ENCODE measurements at places on chromosomes 2 and 18.

DNA sequence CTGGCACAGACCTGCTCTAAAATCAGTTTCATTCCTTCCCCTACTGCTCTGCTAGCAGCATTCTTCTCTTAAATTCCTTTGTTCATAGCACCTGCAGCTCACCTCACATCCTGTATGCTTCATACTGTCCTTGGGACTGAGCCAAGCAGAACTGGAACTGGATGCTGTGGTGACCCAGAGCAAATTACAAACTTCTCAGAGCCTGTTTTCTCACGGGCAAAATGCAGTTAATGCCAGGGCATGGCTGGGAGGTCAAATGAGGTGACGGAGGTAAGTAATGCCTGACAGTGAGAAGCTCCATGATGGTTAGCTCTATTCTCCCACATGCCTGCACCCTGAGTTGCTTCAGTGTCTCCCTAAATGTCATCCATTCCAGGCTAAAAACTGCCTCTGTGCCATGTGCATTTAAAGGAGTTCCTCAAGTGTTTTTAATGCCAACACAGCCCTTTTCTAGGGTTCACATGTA, 29.7 kb downstream of the C2orf42 start:
- no peak for DNase-seq

DNA sequence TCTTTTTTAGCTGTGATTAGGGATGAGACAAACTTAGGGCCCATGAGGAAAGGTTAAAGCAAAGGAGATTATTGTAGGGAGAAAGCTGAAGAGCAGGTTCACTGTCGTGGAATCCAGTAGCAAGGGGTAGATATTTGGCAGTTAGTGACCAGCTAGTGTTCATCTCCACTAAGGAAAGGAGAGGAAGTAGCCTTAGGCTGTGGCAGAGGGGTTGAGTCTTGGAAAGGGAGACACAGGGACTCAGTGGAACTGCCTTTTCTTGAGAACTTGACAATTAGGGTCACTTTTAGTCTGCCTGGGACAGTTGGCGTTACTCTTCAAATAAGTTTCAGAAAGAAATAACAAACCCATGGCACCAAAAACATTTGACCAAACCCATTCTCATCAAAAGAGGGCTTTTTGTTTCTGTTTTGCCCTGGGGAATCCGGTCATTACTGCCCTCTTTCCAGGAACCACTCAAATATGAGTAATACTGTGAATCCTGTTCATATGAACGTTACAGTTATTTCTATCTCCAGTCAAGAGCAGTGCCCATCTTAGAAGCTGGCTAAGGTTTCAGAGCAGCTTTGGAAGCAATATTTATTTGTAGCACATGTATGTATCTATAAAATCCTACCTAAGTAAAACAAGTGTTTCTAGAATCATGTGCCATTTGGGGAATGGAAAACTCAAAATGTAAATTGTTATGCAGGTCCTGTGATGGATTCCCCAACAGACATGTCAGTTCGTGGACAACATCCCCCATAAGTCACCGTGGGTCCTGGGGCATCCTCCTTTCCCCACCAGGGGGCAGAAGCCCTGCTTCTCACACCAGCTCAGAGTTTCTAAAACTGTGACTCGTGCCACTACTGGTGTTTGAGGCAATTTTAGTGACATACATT, 77.3 kb upstream of the PHLPP1 start:
- no peak for DNase-seq

DNA sequence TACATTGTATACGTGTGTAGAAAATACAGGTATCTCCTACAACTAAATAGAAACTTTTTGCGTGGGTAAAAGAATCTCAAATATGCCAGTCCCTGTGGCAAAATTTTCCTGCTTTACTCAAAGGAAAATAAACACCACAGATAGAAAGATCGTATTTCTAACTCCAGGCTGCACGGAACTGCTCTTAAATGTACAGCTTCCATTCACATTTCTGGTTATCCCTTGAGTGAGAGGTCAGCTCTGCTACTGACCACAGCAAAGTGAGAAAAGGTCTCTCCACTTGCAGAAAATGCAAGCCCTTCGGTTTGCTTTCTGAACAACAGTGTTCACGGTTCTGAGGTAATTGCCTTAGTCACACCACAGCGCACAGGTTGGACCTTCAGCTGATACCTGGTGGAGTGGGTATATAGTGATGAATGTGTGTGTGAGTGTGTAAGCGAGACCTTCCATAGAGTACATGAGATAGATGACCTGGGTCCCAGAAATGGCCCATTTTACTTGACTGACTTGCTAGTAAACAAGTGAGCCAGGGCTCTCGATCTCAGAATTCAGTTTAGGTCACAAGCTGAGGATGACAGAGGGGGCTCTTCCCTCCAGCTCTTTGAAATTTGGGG, 52.1 kb downstream of the ALPK2 start:
- no peak for DNase-seq

DNA sequence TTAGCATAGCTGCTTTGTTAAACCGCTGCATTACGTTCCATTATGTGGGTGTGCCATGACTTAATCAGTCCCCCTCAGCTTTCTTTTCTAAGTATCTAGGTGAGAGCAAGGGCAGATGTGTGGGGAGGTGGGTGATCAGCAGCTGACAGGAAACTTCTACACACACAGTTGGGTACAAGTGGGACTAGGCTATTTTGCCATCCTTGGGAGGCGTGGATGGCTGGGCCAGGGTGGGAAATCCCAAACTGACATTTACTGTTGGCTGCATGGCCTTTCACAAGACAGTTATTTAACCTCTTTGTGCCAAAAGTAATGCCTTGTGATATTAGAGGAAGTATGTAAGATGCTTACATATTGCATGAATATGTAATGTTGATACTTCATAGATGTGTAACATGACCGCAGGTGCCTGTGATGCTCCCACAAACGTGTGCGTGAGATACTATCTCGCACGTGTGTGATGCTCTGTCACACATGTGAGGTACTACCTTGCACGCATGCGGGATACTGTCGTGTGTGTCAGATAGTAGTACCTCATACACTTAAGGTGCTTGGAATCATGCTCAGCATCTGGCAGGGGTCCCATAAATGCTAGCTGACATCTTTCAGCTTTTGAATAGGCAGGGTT, 314.5 kb downstream of the PRKCE start:
- DNase-seq: no peak

DNA sequence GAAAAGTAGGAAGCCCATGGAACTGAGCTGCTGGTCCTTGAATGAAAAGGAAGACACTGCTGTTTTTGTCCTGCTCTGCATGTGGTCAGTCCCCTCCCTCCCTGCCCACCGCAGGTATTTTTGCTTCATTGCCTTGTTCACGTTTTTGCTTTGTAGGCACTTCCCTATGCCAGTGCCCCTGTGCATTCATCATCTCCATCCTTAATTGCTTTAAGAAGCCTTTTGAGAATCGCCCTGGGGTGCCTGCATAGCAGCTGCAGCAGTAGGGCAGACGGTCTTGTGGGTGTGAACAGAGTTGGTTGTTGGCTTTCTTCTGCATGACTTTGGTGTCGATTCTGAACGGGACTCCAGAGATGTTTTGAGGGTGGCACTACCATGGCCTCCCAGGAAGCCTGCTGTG, 97.0 kb downstream of the CABLES1 start:
- DNase-seq: no peak

GRCh38 chr2:209523041-209523740, 99.3 kb downstream of the MAP2 start:
- DNase-seq: no peak

DNA sequence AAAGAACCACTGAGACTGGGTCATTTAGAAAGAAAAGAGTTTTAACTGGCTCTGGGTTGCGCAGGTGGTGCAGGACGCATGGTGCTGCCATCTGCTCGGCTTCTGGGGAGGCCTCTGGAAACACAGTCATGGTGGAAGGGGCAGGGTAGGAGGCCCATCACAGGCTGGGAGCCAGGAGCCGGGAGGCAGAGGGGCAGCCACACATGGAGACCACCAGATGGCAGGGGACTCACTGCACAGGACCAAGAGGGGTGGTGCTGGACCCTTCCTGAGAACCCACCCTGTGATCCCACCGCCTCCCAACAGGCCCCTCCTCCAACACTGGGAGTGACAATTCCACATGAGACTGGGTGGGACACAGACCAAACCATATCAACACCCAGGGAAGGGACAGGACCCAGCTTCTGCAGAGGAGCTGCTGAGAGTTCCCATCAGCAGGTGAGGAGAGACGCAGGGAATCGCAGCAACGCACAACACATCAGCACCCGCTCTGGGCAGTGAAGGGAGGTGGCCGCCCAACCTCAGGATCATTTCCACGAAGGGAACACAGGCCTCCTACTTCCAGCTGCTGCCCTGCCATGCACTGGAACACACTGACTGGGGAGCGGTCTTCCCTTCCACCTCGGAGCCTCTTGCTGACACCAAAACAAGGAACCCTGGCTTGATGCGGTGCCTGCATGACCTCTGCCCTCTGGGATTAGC, 130.7 kb downstream of the TPO start:
- no peak for DNase-seq

GRCh38 chr2:229330952-229331351, 59.9 kb upstream of the PID1 start:
- no peak for DNase-seq

GRCh38 chr2:25700221-25700660, 26.9 kb upstream of the DTNB start:
- DNase-seq: peak; percentile 3

- DNase-seq: no peak
Measured at GRCh38 chr18:74518456-74519295, 15.6 kb upstream of the CNDP1 start.

DNA sequence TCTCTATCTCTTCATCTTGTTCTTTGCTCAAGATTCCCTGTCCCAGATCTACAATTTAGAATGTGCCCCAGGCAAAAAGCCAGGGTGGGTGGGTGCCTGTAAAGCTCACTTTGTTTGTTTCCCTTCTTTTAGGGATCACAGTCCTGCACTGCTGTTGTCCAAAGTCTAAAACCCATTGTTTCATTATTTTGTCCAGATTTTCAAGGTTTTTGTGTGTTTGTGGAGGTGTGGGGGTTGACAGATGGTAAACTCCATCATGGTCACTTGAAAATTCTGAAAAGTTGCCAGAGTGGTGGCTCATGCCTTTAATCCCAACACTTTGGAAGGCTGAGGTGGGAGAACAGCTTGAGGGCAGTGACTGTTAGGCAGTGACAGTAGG, 41.5 kb downstream of the YES1 start:
- DNase-seq: no peak

- no peak for DNase-seq
Measured at GRCh38 chr2:98554116-98554861, 54.0 kb downstream of the COA5 start.

DNA sequence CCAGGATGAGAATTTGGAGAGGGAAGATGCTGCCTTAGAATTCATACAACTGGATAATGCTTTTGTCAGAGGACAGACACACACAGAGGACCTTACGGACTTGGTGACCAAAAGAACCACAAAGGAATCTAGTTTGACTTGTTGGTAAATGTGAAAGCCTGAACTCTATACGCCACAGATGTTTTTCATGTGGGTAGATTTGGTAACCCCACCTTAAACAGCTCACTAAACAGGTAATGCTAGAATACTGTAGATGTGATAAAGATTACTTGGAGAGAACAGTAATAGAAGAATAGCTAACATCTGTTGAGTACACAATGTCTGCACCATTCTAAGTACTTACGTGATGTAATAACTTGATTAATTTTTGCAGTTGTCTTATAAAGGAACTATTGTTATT, 24.1 kb downstream of the ANXA4 start:
- DNase-seq: no peak

DNA sequence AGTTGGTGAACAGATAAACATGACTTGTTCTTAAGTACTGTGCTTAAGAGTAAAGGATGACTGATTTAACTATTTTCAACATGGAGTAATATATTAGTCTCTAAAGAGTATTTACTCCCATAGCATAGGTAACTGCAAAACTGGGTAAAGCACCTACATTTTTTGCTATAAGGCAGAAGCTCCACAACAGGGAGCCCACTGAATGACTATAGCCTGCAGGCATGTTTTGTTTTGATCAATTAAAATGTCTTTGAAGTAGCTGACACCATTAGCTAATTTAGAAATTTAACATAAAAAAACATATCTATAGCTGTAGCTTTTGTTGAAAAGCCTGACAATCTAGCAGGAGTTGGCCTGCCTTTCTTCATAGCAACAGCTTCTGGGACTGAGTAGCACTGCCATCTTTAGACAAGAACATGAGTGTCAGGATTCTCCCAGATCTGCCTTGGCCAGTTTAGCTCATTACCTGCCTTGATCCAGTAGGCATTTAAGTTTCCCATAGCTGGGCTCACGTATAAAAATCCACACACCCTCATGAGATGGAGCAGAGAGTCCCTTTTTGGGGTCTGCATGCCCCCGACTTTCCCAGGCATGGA, 1935.1 kb upstream of the PIK3C3 start:
- no peak for DNase-seq

GRCh38 chr18:60019463-60019840, 119.7 kb downstream of the PMAIP1 start:
- no peak for DNase-seq

DNA sequence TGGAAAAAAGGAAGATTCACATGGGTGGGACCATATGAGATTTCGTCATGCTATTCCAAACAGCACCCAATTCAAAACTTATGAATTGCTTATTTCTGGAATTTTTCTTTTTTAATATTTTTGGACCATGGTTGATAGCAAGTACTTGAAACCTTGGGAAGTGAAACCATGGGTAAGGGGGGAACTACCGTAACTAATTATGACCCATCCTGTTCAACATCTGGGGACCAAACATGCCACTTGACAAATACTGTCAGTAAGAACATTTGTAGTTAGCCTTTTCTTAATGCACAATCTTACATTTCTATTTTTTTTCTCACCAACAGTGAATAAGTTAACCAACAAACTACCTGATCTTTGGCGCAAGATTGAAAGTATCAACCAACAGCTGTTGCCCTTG, 105.7 kb upstream of the TTC39C start:
- DNase-seq: no peak

- no peak for DNase-seq
Measured at GRCh38 chr18:924987-925386, 20.3 kb downstream of the ADCYAP1 start.

GRCh38 chr2:80255918-80256781, 48.4 kb downstream of the LRRTM1 start:
- DNase-seq: no peak

- DNase-seq: no peak
Measured at GRCh38 chr2:145141981-145142380, 622.1 kb upstream of the ZEB2 start.

- DNase-seq: no peak
Measured at GRCh38 chr2:35822716-35823115, 532.9 kb upstream of the CRIM1 start.

DNA sequence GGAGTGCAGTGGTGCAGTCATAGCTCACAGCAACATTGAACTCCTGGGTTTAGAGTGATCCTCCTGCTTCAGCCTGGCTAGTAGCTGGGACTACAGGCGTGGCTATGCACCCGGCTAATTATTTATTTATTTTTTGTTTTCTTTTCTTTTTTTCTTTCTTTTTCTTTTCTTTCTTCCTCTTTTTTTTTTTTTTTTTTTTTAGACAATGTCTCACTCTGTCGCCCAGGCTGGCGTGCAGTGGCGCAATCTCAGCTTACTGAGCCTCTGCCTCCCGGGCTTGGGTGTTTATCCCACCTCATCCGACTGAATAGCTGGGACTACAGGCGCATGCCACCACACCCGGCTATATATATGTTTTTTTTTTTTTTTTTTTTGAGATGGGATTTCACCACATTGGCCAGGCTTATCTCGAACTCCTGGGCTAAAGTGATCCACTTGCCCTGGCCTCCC, 1.4 kb upstream of the ANXA4 start:
- DNase-seq: no peak

GRCh38 chr18:59357928-59358327, 1.1 kb downstream of the LMAN1 start:
- DNase-seq: no peak

All from activated CD8-positive, alpha-beta memory T cell treated with anti-CD3 and anti-CD28 coated beads for 1 hour (primary cell).